ENCODE measurements at places on chromosomes 7 and 10.

DNA sequence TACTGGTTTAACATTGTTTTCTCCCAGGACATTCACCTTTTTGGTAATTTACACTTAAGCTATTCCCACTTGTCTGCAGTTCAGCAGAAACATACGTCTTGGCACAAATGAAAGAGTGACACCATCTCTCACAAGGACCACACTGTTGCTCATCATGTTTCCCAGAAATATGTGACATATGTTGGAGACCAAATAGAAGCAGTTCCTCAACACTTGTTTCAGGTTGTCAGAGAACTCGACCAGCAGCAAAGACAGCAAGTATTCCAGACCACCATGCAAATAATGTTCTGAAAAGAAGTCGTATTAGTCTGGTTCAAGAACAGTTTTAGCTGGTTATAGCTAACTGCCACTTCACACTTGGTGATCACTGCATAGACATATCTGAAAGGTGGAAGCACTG is 81.3 kb upstream of the KLF6 start:
- DNase-seq = no peak

GRCh38 chr10:113386005-113386404 is 166.8 kb upstream of the HABP2 start:
- DNase-seq = no peak

- DNase-seq = no peak
Observed at GRCh38 chr7:54076616-54077015, 465.6 kb upstream of the VSTM2A start.

- no peak for DNase-seq
Observed at GRCh38 chr7:116337800-116338199, 127.5 kb downstream of the TES start.

- no peak for DNase-seq
Observed at GRCh38 chr7:51288896-51289622, 27.6 kb downstream of the COBL start.

- no peak for DNase-seq
Observed at GRCh38 chr10:8628351-8628750, 573.9 kb downstream of the GATA3 start.

GRCh38 chr10:110005719-110006118 is 2.1 kb upstream of the ADD3 start:
- no peak for DNase-seq

- DNase-seq = no peak
Observed at GRCh38 chr7:50627824-50628361, 62.7 kb upstream of the DDC start.

GRCh38 chr10:125788156-125789034 is 12.8 kb upstream of the MMP21 start:
- no peak for DNase-seq

DNA sequence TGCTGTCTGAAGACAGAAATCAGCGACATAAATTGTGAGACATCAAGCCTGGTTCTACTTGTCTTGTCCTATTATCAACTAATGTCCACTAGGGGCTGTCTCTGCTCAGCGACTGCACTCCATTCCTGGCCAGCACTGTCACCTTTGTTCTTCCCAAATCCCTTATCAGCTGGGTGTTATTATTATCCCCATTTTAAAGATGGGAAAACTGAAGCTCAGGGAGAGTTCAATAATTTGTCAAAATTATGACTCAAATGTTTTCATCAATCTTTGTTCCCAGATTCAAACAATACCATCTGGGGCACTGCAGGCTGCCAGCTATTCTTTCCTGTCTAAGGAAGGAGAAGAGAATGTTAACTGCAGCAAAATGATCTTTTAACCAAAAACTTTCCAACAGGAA is 431.6 kb upstream of the NFE2L3 start:
- DNase-seq = no peak

- peak; percentile 65 for DNase-seq
Observed at GRCh38 chr7:104980841-104981671, 32.9 kb upstream of the KMT2E start.

DNA sequence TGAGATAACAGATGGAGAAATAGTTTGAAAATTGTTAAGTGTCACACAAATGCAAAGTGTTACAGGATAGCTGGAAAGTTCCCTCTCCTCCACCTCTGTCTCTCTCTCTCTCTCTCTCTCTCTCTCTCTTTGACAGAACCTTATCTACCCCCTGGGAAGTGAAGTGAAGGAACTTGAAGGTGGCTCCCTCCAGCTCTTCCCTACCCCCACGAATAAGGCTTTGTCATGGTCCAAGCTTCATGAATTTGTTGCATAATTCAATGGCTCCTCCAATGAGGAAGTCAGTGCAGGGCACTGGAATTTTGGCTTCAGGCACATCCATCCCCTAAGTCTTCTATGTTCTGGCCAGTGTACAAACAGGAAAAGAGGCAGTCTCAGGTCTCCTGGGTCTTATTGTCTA is 66.4 kb downstream of the CDHR3 start:
- no peak for DNase-seq

- no peak for DNase-seq
Observed at GRCh38 chr10:104025524-104025923, 58.6 kb downstream of the SLK start.

GRCh38 chr7:25550149-25550548 is 321.9 kb upstream of the NPVF start:
- DNase-seq = no peak

GRCh38 chr10:72094574-72094973 is 6.2 kb upstream of the SPOCK2 start:
- DNase-seq = no peak

GRCh38 chr7:71517940-71518699 is 386.2 kb downstream of the GALNT17 start:
- DNase-seq = no peak

GRCh38 chr10:61837755-61838171 is 63.7 kb upstream of the ARID5B start:
- DNase-seq = no peak

DNA sequence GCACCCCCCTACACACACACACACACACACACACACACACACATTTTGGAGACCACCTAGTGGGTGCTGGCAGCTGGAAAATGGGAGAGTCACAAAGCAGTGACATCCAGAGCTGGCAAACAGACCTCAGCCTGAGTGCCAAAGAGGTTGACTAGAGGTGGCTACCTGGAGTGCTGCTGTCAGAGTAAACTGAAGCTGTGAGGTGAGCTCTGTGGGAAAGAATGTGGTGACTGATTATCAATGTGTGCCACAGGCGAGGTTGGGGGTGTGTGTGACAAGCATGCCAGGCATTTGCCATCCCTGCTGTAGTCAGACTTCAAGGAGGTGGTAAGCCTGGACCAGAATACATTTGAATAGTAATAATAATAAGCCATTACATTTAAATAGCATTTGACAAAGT is 120.6 kb downstream of the SLIT1 start:
- peak; percentile 32 for DNase-seq

DNA sequence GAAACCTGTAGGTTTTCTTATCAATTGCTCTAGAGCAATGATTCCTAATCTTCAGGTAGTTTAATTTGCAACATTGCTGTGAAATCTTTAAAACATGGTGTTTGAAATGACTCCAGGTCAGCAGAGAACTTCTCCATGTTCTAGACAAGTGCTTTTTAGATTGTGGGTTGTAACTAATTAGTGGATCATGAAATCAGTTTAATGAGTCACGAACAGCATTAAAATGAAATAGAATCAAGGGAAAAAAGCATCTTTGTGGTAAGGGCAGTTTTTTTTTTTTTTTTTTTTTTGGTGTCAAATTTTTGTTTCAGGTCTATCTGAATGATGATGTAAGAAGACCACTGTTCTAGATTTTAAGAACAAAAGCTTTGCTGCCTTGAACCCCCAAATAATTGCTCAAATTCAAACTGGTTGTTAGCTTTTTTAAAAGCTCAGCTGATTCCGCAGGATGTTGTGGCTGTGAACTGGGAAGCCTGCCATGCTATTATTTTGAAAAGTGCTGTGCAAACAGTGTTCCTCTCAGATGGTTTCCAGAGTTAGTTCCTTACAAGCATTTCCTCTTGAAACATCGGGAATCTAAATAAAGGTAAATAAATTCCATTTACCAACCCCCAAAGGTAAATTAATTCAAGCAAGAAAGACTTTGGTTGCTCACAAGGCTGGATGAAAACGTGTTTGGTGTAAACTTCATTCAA is 13.1 kb upstream of the PDK4 start:
- peak; percentile 75 for DNase-seq

DNA sequence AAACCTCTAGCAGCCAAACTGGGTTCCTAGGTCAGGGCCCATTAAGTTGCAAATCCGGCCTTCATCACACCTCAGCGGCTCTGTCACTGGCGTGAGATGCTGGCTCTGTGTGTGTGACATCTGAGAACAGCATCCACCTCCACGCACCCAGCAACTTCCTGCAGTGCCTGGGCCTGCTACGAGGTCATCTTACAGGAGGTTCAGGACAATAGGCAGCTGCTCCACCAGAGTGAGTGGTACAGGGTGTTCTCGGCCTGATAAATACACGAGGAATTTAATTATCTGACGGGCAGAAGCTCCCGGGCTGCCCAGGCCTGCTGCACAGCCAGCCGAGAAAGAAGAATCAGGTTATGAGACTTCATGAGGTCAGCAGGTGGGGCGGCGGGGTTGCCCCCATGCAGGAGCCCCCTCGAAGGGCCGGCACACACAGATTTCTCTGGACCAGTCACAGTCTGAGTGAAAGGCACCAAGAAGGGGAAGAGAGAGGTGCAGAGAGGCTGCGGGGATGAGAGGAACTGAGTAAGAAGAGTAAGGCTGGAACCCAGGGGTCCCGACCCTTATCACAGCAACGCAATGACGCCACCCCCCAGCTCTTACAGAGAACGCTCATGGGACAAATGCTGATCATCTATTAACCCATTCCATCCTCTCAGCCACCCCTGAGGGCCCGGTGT is 49.3 kb downstream of the CALML3 start:
- DNase-seq = peak; percentile 10

- no peak for DNase-seq
Observed at GRCh38 chr7:102412548-102412947, 16.4 kb downstream of the PRKRIP1 start.
